ENCODE measurements at places on chromosomes 5 and 9. TPM values are rescaled to one million over a fixed set of nuclear protein-coding genes. Genes with fewer than 3 reads are reported as not detected.

The PCDHB10 gene
- polyA plus RNA-seq: 0.05 TPM

GRCh38 chr9:83967073-83967472, 12.9 kb downstream of the HNRNPK start:
- DNase-seq: no peak

The IL9 gene
- not detected for polyA plus RNA-seq

The DOCK2 gene
- 0.17 TPM for polyA plus RNA-seq

- no peak for DNase-seq
Observed at GRCh38 chr5:54719384-54720283, 202.1 kb downstream of the SNX18 start.

DNA sequence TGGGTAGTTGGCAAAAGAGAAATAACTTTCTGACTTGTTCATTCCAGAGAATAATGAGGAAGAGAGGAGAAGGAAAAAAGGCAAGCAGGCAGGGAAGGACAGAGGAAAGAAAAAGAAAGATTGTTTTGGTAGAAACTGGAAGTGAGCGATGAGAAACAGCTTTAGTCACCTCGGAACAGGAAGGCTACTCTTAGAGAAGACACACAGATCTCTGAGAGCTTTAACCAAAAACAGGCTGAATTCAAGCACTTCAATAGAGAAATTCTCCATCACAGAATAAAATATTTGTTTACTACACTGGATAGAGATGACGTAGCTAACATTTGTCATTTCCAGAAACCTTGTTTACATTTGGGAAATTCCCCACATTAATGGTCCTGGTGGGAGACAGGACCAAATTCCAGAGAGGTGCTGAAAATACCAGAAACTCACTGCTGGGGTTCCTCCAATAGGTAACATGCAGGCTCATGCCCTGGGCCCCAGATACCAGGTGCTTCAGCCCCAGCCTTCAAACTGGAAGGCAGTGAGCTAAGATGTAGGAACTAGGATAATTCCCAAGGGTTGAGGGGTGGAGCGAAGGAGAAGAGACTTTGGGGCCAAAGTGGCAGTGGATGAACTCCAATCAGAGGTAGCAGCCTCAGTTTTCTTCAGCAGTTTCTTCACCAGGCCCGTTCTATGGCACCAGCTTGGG, 227.7 kb upstream of the GRAMD2B start:
- no peak for DNase-seq

DNA sequence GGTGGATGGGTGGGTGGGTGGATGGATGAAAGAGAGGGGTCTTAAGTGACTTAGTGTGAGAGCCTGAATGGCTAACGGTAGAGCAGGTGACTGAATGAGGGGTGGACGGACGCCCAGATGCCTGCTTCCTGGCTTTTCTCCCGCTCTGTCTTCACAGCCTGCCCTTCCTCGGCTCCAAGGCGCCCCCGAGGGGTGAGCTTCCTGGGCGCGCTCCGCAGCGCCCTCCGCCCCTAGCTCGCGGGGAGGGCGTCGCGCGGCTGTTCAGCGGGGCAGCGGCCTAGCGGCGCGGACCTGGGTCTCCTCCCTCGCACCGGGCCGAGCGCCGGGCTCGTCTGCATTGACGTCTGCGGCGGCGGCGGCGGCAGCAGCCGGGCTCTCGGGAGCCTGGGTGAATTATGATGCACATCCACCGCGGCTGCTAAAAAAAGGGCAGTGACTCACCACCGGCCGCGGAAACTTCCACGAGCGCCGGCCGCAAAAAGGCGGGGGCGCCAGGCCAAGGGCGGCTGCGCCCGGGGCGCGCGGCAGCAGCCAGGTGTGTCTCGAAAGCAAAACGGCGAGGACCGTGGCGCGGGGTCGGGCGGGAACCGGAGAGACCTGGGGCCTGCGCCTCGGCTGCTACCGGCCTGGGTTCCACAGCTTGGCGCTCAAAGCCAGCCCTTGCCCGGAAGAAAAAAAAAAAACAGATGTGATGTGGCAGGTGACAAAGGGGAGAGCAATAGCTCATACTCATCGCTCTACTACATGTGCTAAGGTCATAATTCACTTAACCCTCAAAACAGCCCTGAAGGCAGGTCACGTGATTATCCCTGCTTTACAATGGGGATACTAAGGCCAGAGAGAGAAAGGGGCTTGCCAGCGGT, 143.0 kb upstream of the ADRA1B start:
- DNase-seq: peak; percentile 28

The IL3 gene
- not detected for polyA plus RNA-seq

The PITX1 gene
- polyA plus RNA-seq: 2.3 TPM

DNA sequence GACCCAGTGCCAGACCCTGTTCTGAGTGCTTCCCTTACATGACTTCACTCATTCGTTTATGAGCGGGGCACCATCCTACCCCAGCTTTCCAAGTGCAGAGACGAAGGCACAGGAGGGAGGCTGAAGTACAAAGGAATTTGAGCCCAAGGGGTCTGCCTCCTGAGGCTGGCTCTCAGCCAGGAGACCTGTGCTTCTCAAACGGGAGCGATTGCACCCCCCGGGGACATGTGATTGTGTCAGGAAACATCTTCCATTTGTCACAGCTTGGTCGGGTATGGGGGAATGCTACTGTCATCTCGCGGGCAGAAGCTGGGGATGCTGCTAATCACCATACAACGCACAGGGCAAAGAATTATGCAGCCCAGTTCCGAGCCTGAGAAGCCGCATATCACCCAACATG, 23.9 kb downstream of the ADCY2 start:
- DNase-seq: no peak

GRCh38 chr5:135880801-135881200, 14.8 kb downstream of the IL9 start:
- DNase-seq: no peak

- DNase-seq: no peak
Observed at GRCh38 chr5:131671409-131671808, 36.4 kb upstream of the RAPGEF6 start.

- DNase-seq: no peak
Observed at GRCh38 chr9:37413311-37413710, 9.2 kb upstream of the GRHPR start.
